Ureter (tissue), 1 donor: ENCODE measurements at places on chromosomes 1 and 21. TPM values are rescaled to one million over a fixed set of nuclear protein-coding genes. Genes with fewer than 3 reads are reported as not detected.

GRCh38 chr1:30747033-30748008, 10.3 kb downstream of the LAPTM5 start:
- DNase-seq = no peak

GRCh38 chr1:192003295-192004077, 154.8 kb upstream of the RGS18 start:
- no peak for DNase-seq

The SNIP1 gene
- 20.0 TPM for total RNA-seq

DNA sequence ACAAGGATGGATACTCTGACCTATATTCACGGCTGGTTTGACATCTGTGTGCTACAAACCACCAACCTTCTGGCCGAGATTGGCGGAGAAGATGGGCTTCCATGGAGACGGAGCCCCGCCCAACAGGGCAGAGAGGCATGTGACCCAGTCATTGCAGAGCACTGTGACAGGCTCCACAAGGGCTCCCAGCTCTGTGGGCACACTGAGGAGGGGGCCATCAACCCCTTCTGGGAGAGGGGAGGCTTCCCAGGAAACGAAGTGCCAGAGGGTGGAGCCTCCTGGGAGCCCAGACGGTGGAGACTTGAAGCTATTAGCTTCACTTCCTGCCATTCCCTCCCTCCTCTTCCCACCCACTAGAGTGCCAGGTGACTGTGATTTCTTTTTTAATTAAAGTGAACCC, 71.6 kb upstream of the IFFO2 start:
- peak; percentile 72 for DNase-seq

DNA sequence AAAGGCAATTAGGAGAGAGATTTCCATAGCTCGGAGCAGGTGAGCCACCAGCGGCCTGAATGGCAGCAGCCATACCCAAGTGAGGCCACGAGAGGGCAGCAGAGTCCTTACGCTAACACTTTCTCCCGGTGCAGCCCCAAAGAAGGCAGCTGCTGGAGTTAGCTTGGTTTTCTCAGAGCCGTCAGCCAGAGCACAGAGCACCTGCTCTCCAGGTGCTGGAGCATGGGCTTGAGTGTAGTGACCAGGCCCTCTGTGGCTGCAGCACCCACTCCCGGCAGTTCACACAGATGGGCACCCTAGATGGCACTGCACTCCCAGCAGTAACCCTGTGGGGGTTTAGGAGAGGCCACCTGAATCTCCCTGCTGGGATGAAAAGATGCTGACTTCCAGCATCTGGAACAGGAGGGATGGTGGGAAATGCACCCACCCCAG, 45.8 kb downstream of the TMCC2 start:
- peak; percentile 88 for DNase-seq

DNA sequence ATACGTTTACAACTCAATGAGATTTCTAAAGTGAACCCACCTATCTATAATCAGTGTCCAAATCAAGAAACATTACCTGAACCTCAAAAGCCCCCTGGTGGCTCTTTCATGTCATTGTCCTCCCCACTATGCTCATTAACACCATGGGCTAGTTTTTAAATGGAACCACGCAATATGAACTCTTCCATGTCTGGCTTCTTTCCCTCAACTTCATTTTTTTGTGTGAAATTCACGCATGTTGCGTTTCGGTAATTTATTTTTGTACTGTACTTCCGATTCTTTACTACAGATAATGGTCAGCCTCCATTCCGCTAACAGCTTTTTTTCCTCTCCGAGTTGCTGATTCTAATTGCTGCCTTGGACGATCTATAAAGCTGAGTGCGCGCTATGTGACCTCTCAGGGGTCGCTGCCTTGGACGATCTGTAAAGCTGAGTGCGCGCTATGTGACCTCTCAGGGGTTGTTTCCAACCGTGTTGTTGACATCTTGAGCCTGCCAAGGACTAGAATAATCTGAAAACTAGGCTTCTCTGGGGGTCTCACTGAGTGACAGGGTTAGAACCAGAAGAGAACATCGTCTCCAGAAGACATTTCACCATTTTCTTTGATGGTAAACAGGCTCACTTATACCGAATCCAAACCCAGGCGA, 1.1 kb upstream of the CACYBP start:
- peak; percentile 50 for DNase-seq

The KCNT2 gene
- total RNA-seq = 9.5 TPM

The NHLH1 gene
- total RNA-seq = not detected

DNA sequence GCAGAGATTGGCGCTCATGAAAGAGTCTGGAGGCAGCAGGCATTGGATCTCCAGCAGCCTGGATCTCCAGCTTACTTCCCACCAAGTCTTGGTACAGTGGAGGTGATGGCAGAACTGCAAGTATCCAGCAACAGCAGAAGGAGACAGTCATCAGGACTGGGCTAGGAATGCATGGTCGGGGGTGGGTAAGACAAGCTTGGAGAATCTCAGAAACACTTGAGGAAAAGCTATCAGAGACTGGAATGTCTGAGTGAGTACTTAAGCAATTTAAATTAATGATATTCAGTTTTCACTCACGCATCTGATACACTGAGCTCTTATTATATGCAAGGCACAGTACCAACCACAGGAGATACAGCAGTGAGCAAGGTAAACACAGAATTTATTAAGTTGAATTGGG, 9.8 kb downstream of the TMEM35B start:
- no peak for DNase-seq

DNA sequence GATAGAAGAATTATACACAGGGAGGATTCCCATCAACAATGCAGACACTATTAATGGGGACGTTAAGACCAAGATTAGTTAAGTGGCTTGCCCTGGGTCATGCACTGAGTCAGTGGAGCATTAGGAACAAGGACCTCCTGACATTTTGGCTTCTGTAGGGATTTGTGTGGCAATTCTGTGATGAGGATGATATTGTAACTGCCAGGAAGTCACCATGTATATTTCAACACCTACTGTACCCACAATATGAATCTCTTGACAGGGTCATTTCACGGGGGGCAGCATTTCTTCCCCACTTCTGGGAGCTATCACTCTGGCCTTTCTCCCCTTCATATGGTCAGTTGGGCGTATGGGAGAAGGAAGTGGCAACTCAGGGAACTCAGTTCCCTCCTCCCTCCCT, 134.9 kb downstream of the RUNX1 start:
- no peak for DNase-seq

- DNase-seq = no peak
Observed at GRCh38 chr21:36323032-36323431, 3.0 kb downstream of the MORC3 start.

GRCh38 chr21:28885853-28886177, 106.9 kb downstream of the LTN1 start:
- DNase-seq = no peak

- DNase-seq = no peak
Observed at GRCh38 chr1:24022581-24023361, 42.6 kb upstream of the SRSF10 start.

GRCh38 chr1:177082855-177083693, 81.4 kb downstream of the ASTN1 start:
- no peak for DNase-seq

- DNase-seq = no peak
Observed at GRCh38 chr21:14901482-14901958, 163.3 kb downstream of the NRIP1 start.

DNA sequence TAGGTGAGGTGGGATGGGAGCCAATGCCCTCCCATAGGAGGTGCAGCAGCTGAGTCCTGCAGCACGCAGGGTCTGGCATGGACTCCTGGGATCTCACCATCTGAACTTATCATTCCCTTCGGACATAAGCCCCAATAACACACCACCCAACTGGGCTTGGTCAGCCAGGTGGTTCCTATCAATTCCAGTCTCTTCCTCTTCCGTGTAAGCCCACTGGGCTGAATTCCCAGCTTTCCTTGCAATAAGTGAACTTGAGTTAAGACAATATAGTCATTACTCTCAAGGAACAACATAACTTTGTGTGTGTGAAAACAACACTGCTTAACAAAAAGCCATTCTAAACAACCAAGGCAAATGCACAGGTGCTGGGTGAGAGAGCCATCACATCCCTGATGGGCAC, 86.6 kb upstream of the EDN2 start:
- peak; percentile 22 for DNase-seq

DNA sequence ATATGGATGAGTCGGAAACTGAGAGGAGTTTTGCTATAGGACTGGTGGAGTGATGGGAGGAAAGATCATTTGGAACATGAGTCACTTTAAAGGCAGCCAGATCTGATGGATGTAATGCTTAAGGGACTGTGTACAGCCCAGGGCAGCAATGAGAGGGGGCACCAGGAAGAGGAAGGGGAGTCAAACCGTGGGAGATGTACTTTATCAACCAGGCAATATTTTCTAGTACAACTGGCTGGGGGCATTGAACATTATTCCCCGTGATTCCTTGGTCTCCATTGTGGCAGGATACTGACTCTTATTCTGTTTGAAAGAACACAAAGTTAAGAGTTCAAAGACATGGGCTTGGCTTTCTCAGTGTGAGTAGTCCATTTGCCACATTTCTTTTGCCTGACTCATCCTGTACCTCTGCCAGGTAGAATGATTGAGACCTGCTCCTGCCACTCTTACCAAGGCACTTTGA, 268.2 kb upstream of the NR5A2 start:
- DNase-seq = no peak

GRCh38 chr1:17624611-17625233, 85.2 kb downstream of the ARHGEF10L start:
- peak; percentile 72 for DNase-seq

- DNase-seq = no peak
Observed at GRCh38 chr1:235336903-235337302, 8.5 kb downstream of the GGPS1 start.
